Neural progenitor cell (in vitro differentiated cells): ENCODE measurements at places on chromosomes 3 and 15. TPM values are rescaled to one million over a fixed set of nuclear protein-coding genes. Genes with fewer than 3 reads are reported as not detected.

Gene PARP9
- 1.0 and 1.2 TPM in 2 replicates for total RNA-seq

Gene GOLGA6A
- total RNA-seq, result 0.04 and 0.59 TPM in 2 replicates

Gene RTF1
- total RNA-seq, result 49.7 and 73.8 TPM in 2 replicates

Gene BNC1
- total RNA-seq, result not detected in 2 replicates

Gene ANKRD63
- not detected in 2 replicates for total RNA-seq

Gene PTPRG
- 65.1 and 65.3 TPM in 2 replicates for total RNA-seq

Gene CFAP92
- 5.3 and 5.5 TPM in 2 replicates for total RNA-seq

Gene ABHD10
- 41.3 and 82.9 TPM in 2 replicates for total RNA-seq

DNA sequence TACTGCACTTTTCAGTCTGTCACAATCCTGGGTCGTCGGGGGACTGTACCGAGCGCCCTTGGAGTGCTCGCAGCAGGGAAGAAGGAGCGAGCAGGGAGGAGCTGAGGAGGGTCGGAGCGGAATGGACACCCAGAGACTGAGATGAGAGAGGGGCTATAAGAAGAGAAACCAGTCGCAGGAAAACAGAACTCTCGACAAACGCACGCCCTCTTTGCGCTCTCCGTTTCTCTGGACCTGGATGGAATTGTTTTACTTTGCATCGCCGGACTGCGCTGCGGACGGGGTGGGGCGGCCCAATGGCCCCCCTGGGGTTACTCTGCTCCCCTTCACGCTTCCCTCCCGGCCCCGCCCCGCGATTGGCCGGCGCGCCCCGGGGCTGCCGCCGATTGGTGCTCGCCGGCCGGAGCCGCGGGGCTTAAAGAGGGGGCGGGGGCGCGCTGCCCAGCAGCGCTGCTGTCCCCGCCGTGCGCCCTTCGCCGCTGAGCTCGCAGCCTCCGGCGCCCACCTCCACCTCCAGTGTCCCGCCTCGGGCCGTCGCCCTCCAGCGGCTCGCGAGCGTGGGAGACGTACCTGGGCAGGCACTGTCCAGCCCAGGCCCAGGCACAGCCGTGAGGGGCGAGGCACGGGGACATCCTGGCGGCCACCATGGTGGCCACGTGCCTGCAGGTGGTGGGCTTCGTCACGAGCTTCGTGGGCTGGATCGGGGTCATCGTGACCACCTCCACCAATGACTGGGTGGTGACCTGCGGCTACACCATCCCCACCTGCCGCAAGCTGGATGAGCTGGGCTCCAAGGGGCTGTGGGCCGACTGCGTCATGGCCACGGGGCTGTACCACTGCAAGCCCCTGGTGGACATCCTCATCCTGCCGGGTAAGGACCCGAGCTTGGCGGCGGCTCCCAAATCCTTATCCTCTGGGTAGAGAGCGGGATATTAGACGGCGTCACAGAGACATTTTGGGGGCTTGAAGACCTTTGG, at the start of gene CLDN11:
Gene CLDN11 (plus strand): TSS at position 447 of the 977 bp plus-strand sequence. CDS start 199 bp downstream, at position 646.
- no peak within 1 kb of the TSS for H3K27ac ChIP-seq
- peaks cover 67% of the 10 kb centered on the region for H3K27me3 ChIP-seq

DNA sequence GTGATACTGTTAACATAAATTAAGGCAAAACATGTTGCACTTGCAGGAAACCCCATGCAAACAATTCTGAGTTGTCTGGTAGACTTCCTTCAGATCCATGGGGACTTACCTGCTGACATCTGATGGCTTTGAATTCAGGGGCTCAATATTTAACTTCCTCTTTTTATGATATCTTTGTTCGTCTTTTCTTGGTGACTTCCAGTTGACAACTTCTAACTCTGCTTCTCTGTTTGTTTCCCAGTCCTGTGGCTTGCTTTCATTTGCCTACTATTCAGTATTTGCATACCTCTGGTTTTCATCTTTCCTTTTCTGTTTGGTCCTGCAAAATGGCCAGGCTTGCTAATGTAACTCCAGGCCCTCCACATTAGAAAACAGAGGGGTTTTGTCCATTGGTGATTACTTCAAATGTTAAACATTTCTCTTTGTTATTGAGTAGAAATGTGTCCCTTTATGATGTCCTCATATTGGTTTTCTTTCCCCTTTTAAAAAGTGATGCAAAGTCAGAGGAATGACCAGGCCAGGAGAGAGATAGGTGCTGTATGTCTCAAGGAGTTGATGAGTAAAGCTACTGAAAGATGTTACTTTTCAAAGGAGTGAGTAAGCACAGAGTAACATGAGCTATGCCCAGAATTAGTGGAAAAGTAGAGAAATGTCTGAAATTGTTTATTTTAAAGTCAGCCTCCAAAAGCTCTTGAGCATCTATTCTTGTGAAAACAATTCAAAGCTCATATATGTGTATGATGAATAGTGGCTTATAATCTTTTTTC, 335.9 kb downstream of the LPP start:
- no peak overlapping the region for H3K4me3 ChIP-seq
- H3K36me3 ChIP-seq, result peaks cover 3% of the 10 kb centered on the region
- no peaks in the 10 kb centered on the region for H3K27me3 ChIP-seq
- H3K27ac ChIP-seq, result no peak overlapping the region

- H3K4me3 ChIP-seq, result no peak overlapping the region
- peaks cover 48% of the 10 kb centered on the region for H3K27me3 ChIP-seq
- peaks cover 7% of the 10 kb centered on the region for H3K4me1 ChIP-seq
- DNase-seq, result no peak
- H3K36me3 ChIP-seq, result no peaks in the 10 kb centered on the region
Observed at GRCh38 chr3:47581422-47581821, 2.8 kb upstream of the CSPG5 start.

DNA sequence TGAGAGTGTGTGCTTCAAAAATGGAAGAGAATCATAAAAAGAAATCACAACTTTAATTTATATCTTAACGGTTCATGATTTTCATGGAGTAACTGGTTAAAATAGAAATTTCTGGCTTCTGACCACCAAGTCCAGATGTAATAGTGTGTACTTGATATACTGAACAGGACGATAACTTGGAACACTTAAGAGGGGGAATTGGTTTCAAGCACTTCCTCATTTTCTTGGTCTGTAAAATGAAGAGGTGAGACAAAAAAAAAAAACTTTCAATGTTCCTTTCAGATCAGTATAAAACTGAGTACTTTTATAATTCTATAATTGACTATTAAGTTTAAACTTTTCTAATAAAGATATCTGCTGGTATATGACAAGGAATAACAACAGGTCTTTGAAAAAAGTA, 64.0 kb upstream of the TRA2B start:
- peaks cover 9% of the 10 kb centered on the region for H3K27me3 ChIP-seq
- no peaks in the 10 kb centered on the region for H3K4me1 ChIP-seq
- no peak overlapping the region for H3K4me3 ChIP-seq
- no peak for DNase-seq
- no peaks in the 10 kb centered on the region for H3K36me3 ChIP-seq
- no peak overlapping the region for H3K27ac ChIP-seq

GRCh38 chr15:78104566-78105475, 12.5 kb downstream of the SH2D7 start:
- no peaks in the 10 kb centered on the region for H3K36me3 ChIP-seq
- H3K27ac ChIP-seq, result no peak overlapping the region
- no peaks in the 10 kb centered on the region for H3K27me3 ChIP-seq
- no peak for DNase-seq
- no peak overlapping the region for H3K4me3 ChIP-seq

DNA sequence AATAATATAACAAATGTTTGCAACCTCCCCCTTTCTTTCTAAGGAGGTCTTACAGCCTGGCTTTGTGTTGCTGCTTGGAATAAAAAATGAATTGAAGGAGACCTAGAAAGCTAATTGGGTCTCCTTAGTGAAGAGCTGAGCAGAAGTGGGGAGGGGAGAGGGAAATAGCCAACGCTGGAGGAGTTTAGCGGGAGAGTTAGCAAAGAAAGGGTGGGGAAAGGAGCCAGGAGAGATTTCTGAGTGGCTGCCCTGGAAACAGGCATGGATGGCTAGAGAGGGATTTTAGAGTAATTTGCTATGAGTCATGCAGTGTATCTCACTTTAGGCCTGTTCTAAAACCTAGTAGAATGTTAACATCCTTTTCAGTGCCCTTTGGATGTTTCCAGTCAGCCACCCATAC, 45.2 kb upstream of the PFN2 start:
- H3K27ac ChIP-seq, result no peak overlapping the region
- no peaks in the 10 kb centered on the region for H3K27me3 ChIP-seq
- no peak for DNase-seq
- H3K4me3 ChIP-seq, result no peak overlapping the region
- H3K36me3 ChIP-seq, result no peaks in the 10 kb centered on the region

DNA sequence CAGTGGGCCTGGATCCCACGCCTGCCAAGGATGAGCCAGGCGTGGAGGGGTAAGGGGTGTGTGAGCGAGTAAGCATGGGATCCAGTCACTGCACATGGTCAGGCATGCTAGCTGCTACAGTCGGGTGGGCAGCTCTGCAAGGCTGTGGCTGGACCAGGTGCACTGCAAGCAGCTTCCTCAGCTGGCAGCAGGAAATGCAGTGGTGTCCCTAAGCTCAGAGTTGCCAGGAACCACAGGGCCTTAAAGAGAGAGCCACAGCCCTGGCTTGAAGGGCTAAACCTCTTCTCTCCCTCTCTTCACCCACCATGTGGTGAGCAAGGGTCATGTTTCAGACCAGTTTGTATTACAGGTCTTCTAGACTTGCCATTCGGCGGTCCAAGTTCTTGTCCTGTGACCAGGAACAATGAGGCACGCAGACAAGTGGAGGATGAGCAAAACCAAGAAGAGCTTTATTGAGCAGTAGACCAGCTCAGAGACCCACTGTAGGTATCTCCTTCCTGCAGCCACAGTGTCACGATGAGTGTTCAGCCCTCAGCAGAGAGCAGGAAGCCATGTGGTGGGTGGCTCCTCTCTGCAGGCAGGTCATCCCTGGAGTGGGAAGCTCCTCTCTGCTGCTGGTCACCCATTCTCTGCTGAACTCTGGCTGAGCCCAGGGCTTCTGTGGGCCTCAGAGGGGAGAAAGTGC, 511.9 kb downstream of the PYDC2 start:
- DNase-seq, result no peak

GRCh38 chr15:79240036-79240435, 42.5 kb upstream of the ANKRD34C start:
- H3K27me3 ChIP-seq, result no peaks in the 10 kb centered on the region
- H3K27ac ChIP-seq, result no peak overlapping the region
- no peak overlapping the region for H3K4me3 ChIP-seq
- DNase-seq, result no peak

DNA sequence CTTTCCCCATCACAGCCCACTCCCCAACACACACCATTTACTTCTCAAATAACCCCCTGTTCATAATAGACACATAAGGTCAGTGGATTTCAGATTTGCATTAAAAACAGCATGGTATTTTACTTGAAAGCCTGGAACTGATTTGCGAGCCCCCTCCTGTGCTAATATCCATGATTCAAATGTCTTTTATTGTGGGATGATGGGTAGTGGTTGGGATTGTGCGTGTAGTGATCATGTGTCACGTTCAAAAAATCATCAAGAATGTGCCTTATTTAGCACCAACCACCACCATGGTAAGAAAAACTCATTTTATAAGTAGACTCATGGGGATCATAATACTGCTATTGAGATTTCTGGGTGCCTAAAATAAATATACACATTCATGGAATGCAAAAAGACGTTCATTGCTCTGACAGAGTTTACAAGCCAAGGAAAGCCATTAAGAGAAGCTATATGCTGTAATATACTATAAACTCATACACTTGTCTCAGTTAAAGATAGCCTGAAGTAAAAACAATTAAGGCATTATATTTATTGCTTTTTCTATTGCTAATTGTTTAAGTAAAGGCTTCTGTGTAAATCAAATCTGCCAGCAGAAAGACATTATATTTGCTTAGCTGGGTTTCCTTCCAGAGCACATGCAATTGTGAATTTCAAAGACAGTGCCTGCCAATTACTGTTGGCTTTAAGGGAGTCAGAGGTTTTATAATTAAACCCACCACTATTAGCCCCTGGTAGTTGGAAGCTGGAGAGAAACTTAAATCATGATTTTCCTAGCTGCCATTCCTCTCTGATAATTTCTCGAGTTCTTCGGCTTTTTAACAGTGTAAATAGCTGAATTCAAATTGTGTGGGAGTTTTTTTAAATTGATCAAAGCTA, 4.0 kb downstream of the TRAT1 start:
- no peak overlapping the region for H3K4me3 ChIP-seq
- H3K36me3 ChIP-seq, result no peaks in the 10 kb centered on the region
- H3K27me3 ChIP-seq, result no peaks in the 10 kb centered on the region
- no peak overlapping the region for H3K27ac ChIP-seq
- H3K4me1 ChIP-seq, result no peaks in the 10 kb centered on the region

DNA sequence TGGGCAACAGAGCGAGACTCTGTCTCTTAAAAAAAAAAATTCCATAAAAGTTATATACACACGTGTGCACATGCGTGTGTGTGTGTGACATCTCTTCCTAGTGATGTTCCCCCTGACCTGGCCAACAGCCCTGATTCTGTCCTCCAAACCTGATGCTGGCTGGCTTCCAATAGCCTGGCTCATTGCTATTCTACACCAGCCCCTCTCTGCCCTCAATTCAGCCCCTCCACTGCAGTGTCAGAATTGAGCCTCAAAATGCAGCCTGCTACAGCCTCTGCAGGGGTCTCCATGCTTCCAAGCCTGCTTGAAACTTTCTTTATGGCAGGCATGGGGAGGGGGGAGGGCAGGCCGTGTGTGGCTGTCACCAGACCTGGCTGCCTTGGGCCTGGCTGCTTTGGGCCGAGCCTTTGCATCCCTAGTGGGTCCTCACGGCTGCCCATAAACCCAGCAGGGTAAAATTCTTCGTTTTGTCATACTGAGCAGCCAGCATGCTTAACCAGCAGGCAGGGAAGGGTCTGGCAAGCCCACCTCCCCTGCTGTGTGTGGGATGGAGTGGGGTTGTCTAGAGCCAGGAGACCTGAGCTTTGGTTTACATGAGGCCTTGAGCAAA, 22.7 kb upstream of the DOCK3 start:
- H3K36me3 ChIP-seq, result no peaks in the 10 kb centered on the region
- H3K27ac ChIP-seq, result peak overlapping the region; percentile 10
- H3K27me3 ChIP-seq, result no peaks in the 10 kb centered on the region

GRCh38 chr3:184618811-184619210, 57.2 kb downstream of the EPHB3 start:
- peaks cover 9% of the 10 kb centered on the region for H3K27me3 ChIP-seq
- H3K27ac ChIP-seq, result no peak overlapping the region
- no peak overlapping the region for H3K4me3 ChIP-seq
- H3K4me1 ChIP-seq, result no peaks in the 10 kb centered on the region

GRCh38 chr15:69604072-69604411, 151.4 kb downstream of the RPLP1 start:
- H3K36me3 ChIP-seq, result no peaks in the 10 kb centered on the region
- H3K27me3 ChIP-seq, result no peaks in the 10 kb centered on the region
- no peak overlapping the region for H3K27ac ChIP-seq

- H3K27me3 ChIP-seq, result peaks cover 49% of the 10 kb centered on the region
- H3K27ac ChIP-seq, result no peak overlapping the region
- H3K4me1 ChIP-seq, result peaks cover 14% of the 10 kb centered on the region
- H3K4me3 ChIP-seq, result no peak overlapping the region
- DNase-seq, result no peak
Observed at GRCh38 chr15:76065245-76065644, 5.5 kb downstream of the TMEM266 start.

GRCh38 chr3:39106281-39106811, 1.1 kb downstream of the GORASP1 start:
- no peak overlapping the region for H3K27ac ChIP-seq
- peaks cover 4% of the 10 kb centered on the region for H3K4me1 ChIP-seq
- peak overlapping the region; percentile 90 for H3K4me3 ChIP-seq
- DNase-seq, result peak; percentile 40
